ENCODE measurements at places on chromosomes 16 and 17. TPM values are rescaled to one million over a fixed set of nuclear protein-coding genes. Genes with fewer than 3 reads are reported as not detected.

- no peak for DNase-seq
Observed at GRCh38 chr16:54059319-54059718, 227.3 kb downstream of the IRX3 start.

GRCh38 chr16:23029733-23030420, 119.4 kb downstream of the USP31 start:
- no peak for DNase-seq

DNA sequence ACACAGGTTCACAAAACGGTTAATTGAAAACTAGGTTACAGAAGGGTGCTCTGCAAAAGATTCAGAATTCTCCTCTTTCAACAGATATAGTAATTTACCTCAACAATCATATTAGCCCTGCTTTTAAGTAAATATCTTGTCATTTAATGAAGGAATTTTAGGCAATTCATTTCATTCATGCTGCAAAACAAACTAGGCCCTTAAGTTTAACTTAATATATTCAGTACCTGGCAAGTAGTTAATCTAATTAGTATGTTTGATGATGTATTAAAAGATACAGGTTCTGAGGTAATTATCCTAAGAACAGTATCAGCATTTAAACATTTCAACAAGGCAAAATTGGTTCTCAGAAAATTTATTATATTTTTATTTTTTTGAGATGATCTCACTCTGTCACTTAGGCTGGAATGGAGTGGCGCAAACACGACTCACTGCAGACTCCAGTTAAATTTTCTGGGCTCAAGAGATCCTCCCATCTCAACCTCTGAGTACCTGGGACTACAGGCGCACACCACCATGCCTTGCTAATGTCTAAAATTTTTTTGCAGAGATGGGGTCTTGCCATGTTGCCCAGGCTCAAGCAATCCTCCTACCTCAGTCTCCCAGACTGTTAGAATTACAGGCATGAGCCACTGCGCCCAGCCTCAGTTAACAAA, 44.9 kb downstream of the SMURF2 start:
- no peak for DNase-seq

GRCh38 chr17:77086433-77087010, 54.2 kb upstream of the SEC14L1 start:
- DNase-seq = no peak

- DNase-seq = no peak
Observed at GRCh38 chr16:47571049-47571448, 109.9 kb downstream of the PHKB start.

DNA sequence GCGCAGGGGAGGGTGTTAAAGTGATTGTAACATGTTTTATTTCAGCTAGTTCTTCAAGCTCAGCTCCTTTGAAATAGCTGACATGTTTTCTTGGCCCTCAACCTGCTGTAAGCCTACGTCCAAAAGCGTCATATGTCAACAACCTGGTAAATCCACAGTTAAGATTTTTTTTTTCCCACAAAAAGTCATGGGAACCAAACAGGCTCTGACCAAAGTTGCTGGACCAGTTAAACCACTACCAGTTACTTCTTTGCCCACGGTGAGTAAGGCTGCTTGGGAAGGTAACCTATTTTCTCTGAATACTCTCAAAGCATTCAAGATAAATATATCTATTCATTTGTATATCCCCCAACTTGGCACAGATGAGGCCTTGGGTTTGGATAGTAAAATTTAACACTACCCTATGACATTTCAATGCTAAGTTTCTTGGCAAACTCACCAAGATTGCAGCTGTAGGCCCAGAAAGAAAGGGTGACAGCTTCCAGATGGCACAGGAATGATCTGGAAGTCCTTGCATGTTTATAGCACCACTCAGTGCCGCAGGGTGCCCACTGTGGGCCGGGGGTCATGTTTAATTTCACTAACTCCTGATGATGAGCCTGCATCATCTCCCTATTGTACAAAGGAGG, 166.2 kb downstream of the XYLT1 start:
- DNase-seq = peak; percentile 46

- DNase-seq = no peak
Observed at GRCh38 chr16:68384288-68385161, 63.8 kb downstream of the SMPD3 start.

- no peak for DNase-seq
Observed at GRCh38 chr16:3625911-3626732, 14.7 kb upstream of the SLX4 start.

GRCh38 chr17:81550285-81550684, 1.9 kb downstream of the FAAP100 start:
- no peak for DNase-seq

DNA sequence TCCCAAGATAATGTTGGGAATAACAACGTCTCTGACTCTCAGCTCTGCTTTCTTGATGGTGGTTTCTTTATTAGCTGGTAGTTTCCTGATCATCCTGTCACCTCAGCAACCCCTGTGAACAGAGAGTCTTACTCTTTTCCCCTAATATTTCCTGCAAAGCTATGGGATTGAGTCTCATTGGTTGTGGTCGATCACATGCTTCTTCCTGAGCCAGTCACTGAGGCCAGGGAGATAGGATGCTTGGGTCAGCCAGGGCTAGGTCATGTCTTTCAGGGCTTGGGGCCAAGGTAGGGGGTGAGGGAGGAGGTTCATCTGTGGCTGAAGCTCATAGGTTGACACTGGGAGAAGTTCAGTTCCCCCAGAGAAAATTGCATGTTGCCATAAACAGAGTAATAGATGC, 114.3 kb downstream of the ABCC1 start:
- DNase-seq = no peak

DNA sequence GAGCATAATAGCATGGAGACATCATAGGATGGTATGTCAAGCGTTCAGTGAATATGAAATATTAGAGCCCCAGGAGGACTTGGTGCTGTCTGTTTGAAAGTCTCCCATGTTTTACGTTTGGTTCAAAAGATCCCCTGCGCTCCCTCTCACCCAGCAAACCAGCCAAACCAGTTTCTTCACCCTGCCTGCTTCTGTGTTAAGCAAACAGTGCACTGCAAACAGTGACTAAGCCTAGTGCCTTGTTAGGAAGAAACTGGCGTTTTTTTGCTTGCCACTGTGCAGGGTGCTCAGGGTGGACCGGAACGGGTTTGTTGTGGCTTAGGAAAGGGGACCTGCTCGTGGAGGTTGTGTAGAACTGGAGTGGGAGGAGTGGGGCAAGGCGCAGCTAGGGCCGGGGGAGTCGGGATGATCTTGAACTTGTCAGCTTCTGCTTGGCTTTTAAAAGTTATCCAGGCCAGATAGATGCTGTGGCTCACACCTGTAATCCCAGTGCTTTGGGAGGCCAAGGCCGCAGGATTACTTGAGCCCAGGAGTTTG, 7.7 kb downstream of the CDH1 start:
- DNase-seq = peak; percentile 29

DNA sequence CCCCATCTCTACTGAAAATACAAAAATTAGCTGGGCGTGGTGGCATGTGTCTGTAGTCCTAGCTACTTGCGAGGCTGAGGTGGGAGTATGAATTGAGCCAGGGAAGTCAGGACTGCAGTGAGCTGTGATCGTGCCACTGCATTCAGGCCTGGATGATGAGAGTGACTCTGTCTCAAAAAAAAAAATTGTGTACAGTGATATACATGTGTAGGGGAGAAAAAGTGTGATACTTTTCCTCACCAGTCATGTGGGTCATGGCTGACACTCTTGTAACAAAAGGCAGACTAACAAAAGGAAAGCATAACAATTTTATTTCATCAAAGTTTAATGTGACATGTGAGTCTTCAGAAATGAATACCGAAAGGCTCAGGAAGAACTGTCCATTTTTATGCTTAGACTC, 2.0 kb upstream of the ABCC12 start:
- DNase-seq = no peak

- DNase-seq = no peak
Observed at GRCh38 chr16:22785552-22785951, 28.4 kb upstream of the HS3ST2 start.

DNA sequence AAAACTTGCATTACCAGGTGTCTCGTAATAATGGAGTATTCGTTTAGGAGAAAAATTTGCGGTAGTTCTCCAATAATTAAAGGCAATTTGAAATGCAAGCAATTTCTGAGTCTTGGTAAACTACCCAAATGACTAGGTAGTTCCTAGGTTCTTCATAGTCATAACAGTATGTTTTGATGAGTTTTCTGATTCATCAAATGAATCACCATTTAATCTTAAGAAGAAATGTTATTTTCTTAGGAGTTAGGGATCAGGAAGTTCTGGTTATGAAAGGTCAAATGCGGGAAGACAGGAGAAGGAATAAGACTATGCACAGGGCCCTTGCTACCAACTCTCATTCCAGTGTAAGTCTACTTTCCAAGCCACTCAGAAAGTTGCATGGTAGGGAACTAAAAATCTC, 221.5 kb upstream of the SOX9 start:
- no peak for DNase-seq

GRCh38 chr17:52696362-52696761, 537.8 kb upstream of the CA10 start:
- no peak for DNase-seq

DNA sequence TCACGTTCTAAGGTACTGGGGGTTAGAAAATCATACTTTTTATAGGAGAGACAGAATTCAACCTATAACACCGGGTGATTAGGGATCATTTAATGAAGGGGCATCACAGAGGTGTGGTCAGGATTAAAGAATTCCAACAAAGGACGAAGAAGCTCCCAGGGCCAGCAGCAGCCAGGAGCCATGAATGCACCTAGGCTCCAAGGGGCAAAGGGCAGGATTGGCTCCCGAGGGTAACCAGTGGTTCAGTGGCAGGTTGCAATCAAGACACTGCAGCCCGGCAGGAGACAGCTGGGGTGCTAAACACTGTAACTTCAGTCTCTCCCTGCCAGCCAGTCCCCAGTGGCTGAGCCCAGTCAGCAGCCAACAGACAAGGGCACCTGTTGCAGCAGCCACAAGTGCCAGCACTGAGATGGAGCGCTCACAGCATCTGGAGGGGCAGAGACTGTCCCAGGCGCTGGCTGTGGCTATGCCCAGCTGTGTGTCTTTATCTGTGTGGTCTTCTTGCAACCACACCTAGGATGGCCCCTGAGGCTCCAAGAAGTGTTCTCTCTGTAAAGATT, 23.9 kb downstream of the DHRS7C start:
- DNase-seq = no peak

DNA sequence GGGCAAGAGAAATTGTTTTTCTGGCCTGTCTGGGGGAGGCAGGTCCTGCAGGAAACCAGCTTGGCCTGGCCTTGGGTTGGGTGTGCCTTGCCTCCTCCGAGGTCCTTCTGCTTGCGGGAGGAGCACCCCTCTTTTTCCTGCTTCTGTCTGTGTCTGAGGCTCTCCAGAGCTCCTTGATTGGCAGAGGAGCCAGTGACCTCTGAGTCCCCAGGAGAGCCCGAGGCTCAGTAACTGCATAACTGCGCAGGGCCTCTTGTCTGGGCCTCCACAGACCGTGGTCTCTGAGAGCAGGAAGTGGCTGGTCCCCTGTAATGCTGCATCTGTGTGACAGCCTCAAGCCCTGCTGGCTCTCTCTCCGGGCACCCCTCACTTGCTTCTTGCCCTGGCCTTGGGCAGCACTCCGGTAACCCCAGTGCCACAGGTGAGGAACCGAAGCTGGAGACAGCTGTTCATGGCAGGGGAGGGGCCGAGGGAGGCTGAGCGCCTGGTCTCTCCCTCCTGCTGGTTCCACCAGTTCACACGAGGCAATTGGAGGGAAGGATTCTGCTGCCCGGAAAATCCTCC, 1.6 kb downstream of the CAPN15 start:
- DNase-seq = no peak

GRCh38 chr16:69367980-69368379, 16.4 kb upstream of the TMED6 start:
- no peak for DNase-seq

GRCh38 chr17:82321947-82322466, 4.6 kb upstream of the CD7 start:
- DNase-seq = no peak

GRCh38 chr16:1993731-1994131, 4.0 kb downstream of the SYNGR3 start:
- no peak for DNase-seq

- DNase-seq = no peak
Observed at GRCh38 chr16:9297437-9298113, 206.1 kb downstream of the HAPSTR1 start.

GRCh38 chr17:27512511-27513346, 56.5 kb downstream of the KSR1 start:
- no peak for DNase-seq

DNA sequence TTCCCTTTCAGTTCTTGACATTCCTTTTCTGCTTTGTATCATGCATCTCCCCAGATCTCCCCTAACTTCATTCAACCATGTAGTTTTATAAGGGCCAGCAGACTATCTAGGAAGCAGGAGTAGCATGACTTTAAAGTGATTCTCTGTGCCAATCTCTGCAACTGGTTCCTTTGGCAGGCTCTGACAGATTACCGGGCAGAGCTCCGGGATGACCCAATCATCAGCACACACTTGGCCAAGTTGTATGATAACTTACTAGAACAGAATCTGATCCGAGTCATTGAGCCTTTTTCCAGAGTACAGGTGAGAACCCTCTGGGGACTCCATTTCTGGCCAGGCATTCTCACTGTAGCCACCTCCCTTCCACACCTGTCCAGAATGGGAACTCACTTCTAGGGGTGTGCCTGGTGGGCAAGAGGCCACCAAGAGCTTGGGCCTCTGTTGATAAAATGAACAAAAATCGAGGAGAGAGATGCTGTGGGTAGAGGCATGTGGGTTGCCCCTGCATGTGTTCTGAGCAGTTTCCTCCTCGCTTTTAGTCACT, 7.6 kb upstream of the CDK5R1 start:
- DNase-seq = no peak

- no peak for DNase-seq
Observed at GRCh38 chr16:73053364-73054124, 5.6 kb upstream of the ZFHX3 start.

DNA sequence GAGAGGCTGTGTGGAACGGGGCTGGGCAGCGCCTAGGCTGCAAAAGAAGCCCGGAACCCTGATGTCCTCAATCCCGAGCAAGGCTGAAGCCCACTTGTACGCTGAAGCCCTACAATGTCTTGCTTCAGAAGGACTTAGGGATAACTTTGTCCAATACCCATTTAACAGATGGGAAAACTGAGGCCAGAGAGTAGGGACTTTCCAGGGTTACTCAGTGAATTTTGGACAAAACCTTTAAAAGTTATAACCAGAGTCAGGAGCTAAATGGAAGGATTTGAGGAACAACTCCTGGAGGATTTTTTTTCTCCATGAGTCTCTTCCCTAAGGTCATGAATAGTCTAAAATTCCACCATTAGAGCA, 161.2 kb downstream of the IRX5 start:
- no peak for DNase-seq

GRCh38 chr16:23026784-23027362, 122.4 kb downstream of the USP31 start:
- DNase-seq = no peak

MYO15B gene
- total RNA-seq = 117 TPM

KRT39 gene
- 6.4 TPM for total RNA-seq

AKAP10 gene
- total RNA-seq = 29.2 TPM

KRTAP29-1 gene
- 0.39 TPM for total RNA-seq

ACD gene
- total RNA-seq = 6.6 TPM

ST6GALNAC1 gene
- total RNA-seq = not detected

CCDC200 gene
- total RNA-seq = not detected

BCAR1 gene
- 16.8 TPM for total RNA-seq

GALK1 gene
- total RNA-seq = 19.1 TPM

TAT gene
- total RNA-seq = not detected

ARSG gene
- total RNA-seq = 3.3 TPM

P2RX1 gene
- 2.6 TPM for total RNA-seq
